ENCODE measurements at places on chromosomes 5 and 9.
A peak's percentile ranks its signal among the peaks of the same experiment; 100 is the strongest.

DNA sequence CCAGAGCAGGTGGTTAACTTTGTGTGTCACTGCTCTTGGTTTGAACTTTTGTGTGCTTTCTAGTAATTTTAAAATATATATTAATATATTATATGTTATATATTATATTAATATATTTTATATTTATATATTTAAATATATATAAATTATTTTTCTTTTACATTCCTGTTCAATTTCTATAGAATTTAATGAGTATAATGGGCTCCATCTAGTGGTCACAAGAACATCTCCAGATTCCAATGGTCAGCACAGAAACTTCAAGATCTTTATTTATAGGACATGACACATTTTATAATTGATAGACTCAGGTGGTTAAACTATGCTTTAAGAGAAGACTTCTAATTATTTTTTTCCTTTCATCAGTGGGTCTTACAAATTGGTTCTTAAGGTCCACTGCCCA is 39.1 kb downstream of the COL23A1 start:
- peak; percentile 47 for DNase-seq

GRCh38 chr9:114718801-114719221 is 36.8 kb upstream of the TEX48 start:
- DNase-seq = no peak

DNA sequence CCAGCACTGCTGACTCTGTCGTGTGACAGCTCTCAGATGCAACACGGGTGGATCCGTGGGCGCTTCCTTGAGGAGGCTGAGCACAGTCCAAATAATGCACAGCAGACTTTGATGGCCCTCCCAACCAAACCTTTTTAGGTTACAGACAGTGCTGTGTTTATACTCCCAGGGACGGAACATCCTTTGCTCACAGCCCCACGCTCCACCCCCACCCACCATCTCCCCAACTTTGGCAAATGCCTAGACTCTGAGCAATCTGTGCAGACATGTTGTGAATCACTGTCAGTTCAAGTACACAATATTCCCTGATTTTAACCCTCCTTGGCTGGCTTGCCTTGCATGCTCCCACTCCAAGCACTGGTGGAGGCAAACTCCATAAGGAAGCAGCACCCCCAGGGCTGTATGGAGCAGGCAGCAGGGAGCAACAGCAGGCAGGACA is 324.6 kb downstream of the MLLT3 start:
- DNase-seq = no peak

DNA sequence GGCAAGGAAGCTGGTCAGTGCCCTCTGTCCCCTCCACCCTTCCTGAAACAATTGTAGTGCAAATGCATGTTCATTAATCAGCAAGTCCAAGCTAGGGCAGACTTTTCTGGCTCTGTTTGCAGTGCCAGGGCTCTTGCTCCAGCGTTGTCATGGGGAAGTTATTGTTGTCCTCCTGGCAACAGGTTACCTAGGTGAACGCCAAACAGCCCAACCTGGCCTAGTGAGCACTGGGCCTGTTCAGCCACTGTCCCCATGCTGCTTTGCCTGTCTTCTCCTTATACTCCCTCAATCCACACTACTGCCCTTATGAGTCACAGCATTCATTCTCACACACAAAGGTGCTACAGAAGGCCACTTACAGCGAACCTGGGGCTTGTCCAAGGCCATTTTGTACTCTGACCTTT is 34.5 kb upstream of the GLIS3 start:
- peak; percentile 96 for DNase-seq

DNA sequence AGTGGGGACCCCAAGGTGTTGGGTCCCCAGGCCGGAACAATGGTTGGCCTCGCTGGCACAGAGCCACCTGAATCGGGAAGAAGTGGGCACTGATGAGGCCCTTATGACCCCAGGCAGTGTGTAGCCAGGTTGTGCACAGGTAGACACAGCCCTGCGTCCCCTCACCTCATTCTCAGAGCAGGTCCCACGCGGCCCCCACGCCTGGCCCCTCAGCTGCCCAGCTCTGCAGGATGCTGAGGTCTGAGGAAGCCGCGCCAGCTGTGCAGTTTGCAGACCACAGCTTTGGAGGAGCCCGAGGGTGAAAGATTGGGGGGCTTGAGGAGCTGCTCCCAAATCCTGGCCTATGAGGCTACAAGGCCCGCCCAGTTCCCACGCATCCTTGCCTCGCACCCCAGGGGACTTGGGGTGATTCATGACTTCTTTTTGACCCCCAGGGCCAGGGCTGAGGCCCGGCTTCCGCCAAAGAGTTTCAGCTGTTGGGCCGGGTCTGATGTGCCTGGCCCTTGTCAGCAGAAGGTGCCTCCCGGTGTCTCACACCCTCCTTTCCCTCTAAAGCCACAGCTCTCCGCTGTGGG is 87.8 kb upstream of the PHYKPL start:
- DNase-seq = no peak

DNA sequence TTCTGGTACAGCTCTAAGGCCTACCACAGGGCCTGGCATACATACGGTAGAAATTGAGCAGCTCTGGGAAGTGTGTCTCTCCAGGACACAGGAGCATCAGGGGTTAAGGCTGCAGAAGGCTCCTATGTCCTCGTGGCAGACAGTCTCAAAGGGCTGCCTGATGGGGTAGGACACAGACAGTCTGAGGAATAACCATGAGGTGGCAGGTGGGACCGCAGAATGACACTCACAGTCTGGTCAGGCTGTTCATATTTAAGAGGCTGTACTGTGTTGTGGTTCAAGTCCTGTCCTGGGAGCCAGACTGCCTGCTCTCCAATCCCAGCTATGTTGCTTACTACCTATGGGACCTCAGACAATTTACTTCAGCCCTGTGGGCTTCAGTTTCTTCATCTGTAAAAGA is 217.1 kb downstream of the TRIM32 start:
- no peak for DNase-seq

DNA sequence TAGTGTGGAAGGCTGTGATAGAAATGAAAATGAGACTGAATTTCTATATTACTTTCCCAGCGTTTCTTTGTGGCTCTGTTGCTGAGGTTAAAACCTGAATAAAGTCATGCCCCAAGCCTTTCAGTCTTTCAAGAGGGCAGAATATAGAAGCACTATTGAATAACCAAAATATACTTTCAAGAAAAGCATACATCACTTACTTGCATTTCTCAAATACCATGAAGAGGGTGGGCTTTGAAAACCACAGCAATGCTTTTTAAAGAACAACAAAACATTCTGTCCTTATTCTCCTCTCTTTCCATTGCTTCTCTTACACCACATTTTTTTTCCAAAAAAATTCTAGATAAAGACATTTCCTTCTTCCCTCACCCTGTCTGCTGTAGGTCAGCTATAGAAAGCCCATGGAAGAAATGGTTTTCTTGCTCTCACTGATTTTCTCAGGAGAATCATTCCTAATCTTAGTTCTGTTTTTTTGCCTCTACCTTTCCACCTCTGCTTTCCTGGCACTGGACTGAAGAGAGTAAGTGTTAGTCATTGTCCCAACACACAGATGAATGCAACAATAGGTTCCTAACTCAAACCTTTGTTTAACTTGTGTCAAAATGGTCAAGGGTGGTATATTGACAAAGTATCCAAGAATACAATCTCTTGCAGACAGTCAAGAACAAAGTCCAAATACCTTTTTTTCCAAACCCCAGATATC is 51.6 kb downstream of the NUDT12 start:
- DNase-seq = no peak

DNA sequence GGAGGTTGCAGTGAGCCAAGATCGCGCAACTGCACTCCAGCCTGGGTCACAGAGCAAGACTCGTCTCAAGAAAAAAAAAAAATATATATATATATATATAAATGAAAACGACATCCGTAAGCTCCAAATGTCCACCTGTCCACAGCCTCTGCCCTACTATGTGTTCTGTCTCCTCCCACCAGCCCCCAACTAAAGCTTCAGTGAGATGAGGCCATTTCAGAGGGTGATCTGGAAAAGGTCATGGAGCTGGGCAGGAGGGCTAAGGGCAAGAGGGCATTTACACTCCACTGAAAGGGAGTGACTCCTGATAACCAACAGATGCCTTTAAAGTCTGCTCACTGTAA is 2.4 kb downstream of the SPRY4 start:
- DNase-seq = no peak

- no peak for DNase-seq
These were observed 75.3 kb downstream of the C9orf153 start for GRCh38 chr9:86184138-86184524.

DNA sequence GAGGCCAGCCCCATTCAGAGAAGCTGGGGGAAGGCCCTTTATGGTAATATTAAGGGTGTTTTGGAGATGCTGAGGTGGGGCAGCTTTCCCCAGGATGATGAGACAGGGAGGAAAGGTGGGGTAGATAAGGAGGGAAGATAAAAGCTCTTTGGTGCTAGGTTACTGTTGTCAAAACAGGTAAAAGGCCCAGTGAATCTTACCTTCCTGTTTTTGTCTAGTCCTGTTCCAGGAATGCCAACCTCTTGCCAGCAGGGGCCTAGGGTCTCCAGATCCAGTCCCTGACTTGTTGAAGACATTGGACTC is 797 bp upstream of the CCL27 start:
- no peak for DNase-seq

DNA sequence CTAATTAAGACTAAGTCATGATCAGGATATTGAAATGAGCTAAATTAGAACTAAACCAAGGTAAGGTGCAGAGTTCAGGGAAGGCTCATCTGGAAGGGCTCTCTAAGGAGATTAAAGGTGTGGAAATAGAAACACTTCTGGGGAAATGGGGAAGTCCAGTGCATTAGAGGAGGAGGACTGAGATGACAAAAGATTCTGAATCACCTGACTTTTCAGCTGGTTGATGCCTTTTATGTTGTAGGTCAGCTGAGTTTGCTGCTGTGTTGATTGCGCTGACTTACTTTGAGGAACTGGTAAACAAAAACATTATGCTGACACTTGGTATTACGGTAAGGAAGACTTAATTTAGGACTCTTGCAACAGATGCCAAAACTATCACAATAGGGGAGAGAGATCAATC is 23.8 kb downstream of the IFNA5 start:
- DNase-seq = no peak

DNA sequence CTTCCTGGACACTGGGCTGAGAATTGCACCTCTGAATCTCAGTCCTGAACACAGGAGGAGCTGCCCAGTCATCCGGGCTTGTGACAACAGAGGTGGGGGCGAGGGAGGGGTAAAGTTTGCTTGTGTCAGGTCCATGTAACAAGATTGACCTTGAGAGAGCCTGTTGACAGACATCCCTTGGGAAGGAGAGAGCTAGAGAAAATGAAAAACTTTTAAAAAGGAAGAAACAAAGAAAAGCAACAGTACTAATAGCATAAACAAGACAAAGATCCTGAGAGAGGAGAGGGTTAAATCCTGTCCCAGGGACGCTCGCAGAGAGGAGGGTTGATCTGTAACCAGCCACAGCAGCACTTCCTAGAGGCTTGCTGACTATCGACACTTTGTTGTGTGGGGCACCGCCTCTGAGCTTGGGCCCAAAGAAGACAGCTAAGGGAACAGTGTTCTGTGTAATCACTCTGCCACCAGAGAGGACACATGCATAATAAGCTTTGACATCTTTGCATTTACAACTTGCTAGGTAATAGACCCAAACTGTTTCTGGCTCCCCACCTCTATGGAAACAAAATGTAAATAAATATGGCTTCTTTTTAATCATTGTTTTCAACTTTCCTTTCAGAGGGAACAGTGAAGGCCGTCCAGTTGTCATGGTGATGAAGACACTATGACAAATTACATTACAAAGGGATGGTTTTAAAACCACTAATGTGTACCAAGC is 363.7 kb downstream of the CSNK1G3 start:
- peak; percentile 11 for DNase-seq

- no peak for DNase-seq
These were observed 47.8 kb upstream of the JADE2 start for GRCh38 chr5:134477462-134478245.

- DNase-seq = peak; percentile 86
These were observed 523.5 kb upstream of the CLINT1 start for GRCh38 chr5:158382473-158382872.

GRCh38 chr9:37036371-37036775 is 2.3 kb upstream of the PAX5 start:
- peak; percentile 29 for DNase-seq

- DNase-seq = no peak
These were observed 96.1 kb upstream of the IER5L start for GRCh38 chr9:129273941-129274684.

DNA sequence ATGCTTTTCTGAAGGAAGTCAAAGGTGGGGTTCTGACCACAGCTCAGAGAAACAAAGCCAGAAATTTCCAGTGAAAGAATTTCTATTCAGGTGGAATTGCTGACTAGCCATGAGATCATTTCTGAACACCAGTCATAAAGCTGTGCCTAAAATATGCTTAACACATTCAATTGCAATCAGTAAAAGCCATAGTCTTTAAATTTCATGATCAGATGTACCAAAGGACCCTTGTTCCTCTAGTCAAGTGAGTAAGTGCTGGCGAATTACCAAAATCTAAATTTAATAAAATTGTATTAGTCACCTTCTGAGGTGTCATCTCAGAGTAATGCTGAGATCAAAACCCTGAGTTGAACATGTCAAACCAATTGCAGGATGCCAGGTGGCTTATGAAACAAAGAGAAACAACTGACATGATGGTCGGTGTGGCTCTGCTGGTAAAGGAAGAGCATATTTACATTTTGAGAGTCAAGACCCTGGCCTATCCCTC is 334.2 kb upstream of the CCNH start:
- DNase-seq = no peak

DNA sequence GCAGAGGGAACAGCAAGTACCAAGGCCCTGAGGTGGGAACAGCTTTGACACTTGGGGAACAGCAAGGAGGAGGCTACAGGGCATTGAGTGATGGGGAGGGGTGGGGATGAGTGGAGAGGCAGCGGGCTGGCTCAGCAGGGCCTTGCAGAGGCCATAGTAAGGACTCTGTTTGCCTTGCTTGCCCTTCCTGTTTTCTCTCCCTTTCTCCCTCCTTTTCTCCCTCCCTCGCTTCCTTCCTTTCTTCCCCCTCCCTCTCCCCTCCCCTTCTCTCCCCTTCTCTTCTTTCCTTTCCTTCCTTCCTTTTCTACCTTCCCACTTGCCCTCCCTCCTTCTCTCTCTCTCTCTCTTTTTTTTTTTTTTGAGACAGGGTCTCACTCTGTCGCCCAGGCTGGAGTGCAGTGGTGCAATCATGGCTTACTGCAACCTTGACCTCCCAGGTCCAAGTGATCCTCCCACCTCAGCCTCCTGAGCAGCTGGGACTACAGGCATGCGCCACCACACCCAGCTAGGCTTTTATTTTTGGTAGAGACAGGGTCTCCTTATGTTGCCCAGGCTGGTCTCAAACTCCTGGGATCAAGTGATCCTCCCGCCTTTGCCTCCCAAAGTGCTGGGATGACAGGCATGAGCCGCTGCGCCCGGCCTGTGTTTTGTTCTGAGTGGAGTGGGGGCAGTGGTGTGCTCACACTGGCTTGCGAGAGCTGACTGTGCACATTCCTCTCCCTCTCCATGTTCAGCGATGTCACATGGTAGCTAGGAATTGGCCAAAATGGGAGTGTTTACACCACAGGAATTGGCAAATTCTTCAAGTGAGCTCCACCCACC is 17.1 kb downstream of the IER5L start:
- no peak for DNase-seq

- no peak for DNase-seq
These were observed 175.4 kb downstream of the SLIT3 start for GRCh38 chr5:169125571-169125970.

DNA sequence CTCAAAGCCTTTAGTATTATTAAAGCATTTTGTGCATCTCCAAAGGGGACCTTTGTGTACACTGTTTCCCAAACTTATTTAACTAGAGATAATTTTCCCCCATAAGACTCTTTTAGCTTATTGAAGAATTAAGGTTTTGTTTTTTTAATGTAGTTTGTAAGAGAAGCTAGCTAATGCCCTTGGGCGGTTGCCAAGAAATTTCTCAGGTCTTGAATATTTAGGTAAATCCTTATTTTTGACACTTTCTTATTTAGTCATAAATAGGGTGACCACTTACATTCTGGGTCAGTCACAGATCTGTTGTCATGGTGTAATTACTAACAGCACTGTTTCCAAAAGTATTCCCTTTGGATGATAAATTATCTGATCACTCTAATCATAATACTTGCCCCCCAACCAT is 27.2 kb downstream of the TNFAIP8 start:
- DNase-seq = no peak

Measured in dermis blood vessel endothelial cell (primary cell).